ENCODE measurements at places on chromosomes 16 and 17.

- DNase-seq: no peak
Observed at GRCh38 chr17:44568945-44569858, 11.9 kb downstream of the FZD2 start.

DNA sequence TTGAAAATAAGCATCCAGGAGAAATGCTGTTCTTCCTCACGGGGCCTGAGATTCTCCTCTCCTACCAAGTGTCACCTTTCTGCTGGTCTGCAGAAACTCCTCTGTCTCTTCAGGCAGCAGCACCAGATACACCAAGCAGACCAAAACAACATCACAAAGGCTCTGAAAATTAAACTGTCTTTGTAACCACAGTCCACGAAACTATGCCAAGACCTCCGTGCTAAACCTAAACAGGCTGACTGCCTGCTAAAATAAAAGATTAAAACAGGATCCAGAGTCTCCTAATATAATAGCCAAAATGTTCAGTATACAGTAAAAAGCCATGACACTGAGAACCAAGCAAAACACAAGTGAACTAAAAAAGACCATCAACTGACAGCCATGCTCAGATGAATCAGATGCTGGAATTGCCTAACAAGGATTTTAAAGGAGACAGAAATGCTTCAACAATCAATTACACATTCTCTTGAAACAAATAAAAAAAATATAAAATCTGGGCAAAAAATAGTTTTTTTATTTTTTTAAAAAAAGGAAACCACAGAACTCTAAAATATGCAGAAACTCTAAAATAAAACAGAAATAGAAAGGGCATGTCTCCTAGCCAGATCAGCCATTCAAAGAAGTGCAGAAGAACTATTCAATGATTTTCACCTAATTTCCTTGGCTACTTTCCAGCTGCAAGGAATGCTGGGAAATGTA is 50.3 kb upstream of the TOX3 start:
- no peak for DNase-seq

- no peak for DNase-seq
Observed at GRCh38 chr16:25501530-25502255, 190.1 kb upstream of the HS3ST4 start.

DNA sequence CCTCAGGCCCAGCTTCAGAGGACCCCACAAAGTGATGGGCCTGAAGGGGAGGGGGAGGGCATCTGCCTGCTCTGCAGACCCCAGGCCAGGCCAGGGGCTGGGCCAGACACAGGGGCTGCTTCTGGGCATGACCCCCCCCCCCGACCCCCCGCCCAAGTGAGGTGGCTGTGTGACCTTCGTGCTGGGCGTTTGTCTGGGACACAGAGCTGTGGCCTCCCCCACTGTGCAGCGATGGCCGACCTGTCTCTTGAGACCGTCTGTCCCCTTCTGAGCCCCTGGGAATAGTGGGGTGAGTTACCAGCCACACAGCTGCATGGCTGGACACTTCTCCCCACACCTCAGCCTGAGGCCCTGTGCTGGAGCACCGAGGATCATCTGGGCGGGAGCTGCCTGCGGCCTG is 34.8 kb upstream of the GNG13 start:
- DNase-seq: no peak

DNA sequence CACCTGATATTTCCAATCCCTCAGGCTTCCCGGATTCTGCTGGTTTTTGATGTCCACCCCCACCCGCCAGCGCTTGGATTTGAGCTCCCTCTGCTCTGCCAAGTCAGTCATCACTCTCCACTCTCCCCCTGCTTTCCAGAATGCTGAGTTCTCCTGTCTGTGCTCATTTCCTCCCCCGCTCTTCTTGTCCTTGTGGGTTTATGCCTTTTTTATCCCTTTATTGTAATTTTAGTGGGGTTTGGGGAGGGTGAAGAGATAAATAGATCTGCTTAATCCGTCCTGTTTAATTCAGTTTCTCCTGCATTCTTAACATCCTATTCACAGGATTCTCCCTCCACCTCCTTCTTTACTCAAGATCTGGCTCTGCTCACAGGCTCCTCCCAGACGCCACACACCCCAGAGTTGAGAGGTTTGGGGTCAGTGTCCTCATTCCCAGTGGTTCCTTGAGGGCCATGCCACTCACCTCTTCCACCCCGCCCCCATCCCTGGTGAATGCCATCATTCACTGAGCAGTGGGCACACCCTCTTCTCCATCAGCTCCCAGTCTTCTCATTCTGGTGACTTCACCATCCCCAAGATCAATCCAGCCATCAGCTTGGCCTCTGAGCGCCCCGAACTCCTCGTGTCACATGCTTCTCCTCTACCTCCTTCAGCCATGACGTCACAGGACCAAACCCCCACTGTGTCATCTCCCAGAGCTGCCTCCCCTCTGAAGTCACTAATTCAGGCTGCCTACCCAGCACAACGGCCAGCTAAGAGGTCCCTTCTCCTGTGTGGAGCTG is 15.1 kb upstream of the GUCY2D start:
- DNase-seq: no peak

GRCh38 chr16:22270525-22270924 is 26.7 kb upstream of the POLR3E start:
- DNase-seq: no peak

DNA sequence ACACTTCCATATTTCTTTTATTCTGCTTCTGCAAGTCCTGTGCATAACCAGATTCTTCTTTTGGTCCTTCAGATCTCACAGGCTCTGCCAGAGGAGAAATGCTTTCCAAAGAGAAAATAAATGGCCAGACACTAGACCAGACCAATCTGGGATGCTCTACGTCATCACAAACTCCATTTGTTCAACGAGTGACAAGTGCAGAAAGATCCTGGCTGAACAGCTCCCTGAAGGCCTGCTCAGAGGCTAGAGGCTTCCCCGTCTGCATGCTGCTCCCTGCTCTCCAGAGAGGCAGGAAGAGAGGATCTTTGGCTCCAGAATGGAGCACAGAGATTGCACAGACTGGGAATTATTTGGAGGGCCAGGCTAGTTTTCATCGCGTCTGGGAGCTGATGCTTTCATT is 232.7 kb downstream of the MAF start:
- no peak for DNase-seq

- no peak for DNase-seq
Observed at GRCh38 chr16:12558641-12559040, 245.0 kb downstream of the CPPED1 start.

DNA sequence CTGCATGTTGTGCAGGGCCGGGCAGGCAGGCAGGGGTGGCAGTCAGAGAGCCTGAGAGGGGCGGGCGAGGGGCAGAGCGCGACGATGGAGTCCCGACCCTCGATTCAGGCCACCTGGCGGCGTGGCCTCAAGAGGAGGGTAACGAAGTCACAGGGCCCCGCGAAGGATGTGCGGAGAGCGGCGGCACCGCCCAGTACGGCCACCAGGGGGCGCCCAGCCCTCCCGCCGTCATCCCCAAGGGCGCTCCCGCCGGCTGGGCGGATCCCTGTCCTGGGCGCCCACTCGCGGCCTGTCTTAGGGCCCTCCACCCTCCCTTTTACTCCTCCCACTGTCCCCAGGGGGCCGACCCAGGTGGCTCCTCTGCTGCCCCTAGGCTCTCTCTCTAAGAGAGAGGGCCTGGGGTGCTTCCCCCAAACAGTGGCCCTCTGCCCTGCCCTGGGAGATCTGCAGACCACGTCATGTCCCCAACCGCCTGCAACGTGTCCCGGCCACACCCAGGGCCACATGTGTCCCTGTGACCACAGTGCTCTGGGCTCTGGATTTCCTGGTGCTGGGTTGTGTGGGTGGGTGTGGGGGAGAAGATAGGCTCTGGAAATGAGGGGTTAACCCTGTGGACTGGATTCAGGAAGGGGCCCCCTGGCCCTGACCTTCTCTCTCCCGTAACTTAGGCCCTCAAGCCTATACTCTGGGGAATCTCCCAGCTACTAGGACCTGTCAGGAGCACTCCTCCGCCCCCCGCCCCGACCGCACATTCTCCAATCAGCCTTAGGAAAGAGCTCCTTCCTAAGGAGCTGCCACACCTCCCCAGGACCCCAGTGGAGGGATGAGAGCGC is 5.9 kb downstream of the DPEP2 start:
- peak; percentile 66 for DNase-seq

DNA sequence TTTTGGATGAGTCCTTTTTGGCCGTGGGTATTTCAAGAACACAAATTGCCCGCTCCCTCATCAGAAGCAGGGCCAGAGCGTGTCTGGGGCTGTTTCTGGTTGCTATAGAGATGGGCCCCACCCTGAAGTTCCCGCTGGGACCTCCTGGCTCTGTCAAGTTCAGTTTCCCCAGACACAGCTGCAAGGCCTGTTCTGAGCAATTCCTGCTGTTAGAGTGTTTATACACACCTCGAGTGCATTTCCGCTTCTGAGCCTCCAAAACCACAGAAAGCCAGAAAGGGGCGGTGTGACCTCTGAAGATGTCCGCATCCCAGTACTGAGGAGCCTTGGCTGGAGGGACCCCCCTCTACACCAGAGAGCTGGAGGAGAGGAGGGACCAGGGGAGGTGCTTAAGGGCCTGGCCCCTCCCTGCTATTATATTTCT is 9.3 kb upstream of the WBP2 start:
- DNase-seq: no peak
